ENCODE measurements at places on chromosomes 16 and 17. TPM values are rescaled to one million over a fixed set of nuclear protein-coding genes. Genes with fewer than 3 reads are reported as not detected.

DNA sequence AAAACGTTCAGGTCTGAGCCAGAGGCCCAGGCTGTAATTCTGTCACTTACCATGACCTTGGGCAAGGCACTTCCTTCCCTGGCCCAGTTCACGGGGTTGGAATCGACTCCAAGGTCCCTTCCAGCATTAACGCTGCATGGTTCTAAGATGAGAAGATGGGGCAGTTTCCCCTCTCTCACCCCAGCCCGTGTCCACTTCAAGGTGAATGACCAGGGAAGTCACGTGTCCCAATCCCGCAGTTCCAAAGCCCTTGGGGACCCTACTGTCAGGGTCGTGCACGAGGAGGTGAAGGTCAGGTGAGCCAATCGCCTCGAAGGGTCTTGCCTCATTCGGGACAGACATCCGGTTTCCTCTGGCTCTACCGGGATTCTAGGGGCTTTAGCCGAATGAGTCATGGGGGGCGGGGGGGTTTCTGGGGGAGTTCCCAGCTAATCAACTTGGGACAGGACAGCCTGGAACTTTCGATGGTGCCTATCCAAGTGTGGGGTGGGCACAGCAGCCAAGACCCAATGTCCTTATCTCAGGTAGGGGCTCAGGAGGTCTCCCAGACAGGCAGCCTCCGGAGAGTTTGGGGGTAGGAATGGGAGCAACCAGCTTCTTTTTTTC is 762 bp upstream of the CSF3 start:
- DNase-seq, result no peak

The CPHXL2 gene
- not detected for total RNA-seq

The GINS2 gene
- total RNA-seq, result not detected

The DPEP2 gene
- 2.4 TPM for total RNA-seq

The PRAC1 gene
- total RNA-seq, result not detected

The PIPOX gene
- 1.4 TPM for total RNA-seq

The KRTAP1-5 gene
- total RNA-seq, result 0.22 TPM

The LPO gene
- total RNA-seq, result not detected

GRCh38 chr16:86117235-86117634 is 218.3 kb downstream of the IRF8 start:
- DNase-seq, result peak; percentile 42

The PPL gene
- total RNA-seq, result 493 TPM

- DNase-seq, result no peak
Observed at GRCh38 chr16:6916946-6917345, 415.7 kb upstream of the RBFOX1 start.

DNA sequence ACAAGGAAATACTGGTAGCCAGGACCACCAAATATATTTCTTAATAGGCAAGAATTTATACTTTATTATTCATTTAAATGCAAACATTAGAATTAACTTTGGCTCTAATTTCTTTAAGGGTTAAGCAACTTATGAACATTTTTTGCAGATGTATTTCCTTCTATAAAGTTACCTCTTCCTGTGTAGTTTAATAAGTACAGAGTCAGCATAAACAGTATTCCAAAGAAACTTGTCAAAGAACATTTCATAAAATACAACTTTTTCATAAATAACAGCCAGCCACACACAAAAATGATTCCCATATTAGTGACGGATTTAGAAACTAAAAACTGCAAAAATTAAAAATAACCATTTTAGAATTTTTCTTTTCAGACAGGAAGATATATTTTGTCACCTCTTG is 723.2 kb downstream of the KCNJ2 start:
- no peak for DNase-seq

- DNase-seq, result no peak
Observed at GRCh38 chr16:51996516-51996915, 550.4 kb downstream of the TOX3 start.

The IRX6 gene
- total RNA-seq, result 9.8 TPM

The CNGB1 gene
- total RNA-seq, result not detected

DNA sequence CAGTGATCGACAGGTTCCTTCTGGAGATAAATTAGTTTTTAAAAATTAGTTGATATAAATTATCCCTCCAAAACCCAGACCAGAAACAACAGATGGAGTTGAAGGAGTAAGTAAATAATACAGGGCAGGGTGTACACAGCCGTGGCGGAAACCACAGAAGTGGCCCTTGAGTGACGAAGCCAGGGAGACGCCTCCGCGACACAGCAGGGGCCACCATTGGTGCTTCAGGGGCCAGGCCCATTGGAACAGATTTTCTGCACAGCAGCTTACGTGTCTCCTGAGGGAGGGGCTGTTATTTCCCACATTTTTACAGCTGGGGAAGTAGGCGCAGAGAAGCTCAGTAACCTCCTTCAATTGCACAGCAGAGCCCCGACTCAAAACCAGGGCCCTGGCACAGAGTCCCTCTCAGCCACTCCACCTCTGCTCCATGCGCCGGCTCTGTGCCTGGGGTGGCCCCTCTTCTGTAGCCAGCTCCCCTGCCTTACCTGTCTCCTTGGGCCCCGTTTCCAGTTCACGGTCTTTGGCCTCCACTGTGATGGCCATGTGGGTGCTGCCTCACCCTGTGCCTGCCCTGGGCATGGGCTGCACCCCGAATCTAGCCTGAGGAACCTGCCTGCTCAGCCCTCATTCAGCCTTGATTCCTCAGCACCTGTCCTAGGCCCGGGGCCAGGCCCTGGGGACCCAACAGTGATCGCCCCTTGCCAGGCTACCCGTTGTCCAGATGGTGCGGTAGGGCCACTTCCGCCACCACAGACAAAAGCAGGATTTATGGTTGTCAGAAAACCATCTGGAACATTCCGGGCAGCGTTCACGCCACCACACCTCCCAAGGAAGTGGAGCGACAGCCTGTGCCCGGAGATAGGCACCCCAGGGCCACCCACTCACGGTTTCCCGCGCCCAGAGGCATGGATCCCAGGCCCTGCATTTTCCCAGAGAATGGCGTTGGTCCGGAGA is 128.5 kb upstream of the GSE1 start:
- DNase-seq, result no peak

The CYGB gene
- 11.0 TPM for total RNA-seq

- peak; percentile 97 for DNase-seq
Observed at GRCh38 chr17:75749545-75750389, 15.2 kb downstream of the GALK1 start.

DNA sequence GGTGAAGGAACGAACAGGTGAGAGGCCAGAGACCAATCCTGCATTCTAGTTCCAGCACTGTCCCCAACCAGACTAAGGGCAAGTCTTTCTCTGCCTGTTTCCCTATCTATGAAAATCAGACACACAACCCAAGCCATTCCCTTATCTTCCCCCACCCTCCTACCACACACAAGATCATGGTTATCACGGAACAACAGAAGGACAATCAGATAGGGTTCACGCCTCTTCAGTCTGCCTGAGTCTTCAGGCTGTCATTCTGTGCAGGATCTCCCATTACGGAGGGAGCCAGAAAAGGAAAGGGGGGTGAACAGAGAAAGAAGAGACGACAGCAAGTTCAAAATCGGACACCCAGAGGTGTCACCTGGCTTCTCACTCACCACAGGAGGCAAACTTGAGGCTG is 11.1 kb downstream of the TLE7 start:
- no peak for DNase-seq

DNA sequence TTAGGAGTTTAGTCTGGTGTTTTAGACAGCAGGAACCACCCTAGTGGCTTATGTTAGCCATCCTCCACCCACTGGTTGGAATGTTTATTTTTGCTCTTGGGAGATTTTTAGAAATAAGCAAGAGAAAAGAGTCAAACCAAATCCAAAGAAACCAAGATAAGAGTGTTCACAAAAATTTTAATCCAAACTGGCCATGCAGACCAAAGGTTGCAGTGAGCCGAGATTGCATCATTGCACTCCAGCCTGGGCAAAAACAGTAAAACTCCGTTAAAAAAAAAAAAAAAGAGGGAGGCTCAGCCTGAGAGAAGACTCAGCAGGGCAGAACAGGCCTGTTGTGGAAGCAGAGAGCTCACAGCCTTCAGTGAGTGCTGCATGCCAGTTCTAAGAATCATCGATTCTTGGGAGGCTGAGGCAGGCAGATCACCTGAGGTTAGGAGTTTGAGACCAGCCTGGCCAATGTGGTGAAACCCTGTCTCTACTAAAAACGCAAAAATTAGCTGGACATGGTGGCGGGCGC is 12.2 kb upstream of the C16orf54 start:
- no peak for DNase-seq

GRCh38 chr16:75420987-75421819 is 12.1 kb downstream of the CFDP1 start:
- DNase-seq, result peak; percentile 49

The TNK1 gene
- total RNA-seq, result 25.4 TPM

- DNase-seq, result peak; percentile 90
Observed at GRCh38 chr17:50184611-50185398, 16.6 kb downstream of the COL1A1 start.

- DNase-seq, result no peak
Observed at GRCh38 chr16:10923146-10923649, 19.1 kb downstream of the DEXI start.

The SPNS2 gene
- 74.9 TPM for total RNA-seq

DNA sequence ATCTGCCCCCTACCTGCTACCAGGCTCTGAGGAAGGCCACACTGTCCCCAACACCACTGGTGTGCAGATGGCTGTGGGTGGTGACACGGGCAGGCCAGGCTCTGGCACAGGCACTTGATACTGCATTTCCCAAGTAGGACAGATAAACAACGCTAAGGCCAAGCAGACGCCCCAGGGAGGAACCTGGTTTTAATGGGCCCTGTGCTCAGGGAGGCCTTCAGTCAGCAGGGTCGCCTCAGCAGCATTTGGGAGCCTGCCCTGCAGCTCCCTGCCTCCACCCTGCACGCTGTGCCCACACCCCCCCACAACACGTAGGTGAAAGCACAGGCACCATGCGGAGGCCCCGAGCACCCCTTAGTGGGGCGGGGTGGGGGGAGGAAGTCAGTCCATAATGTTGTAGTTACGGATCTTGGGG is 3.3 kb upstream of the FASN start:
- no peak for DNase-seq

GRCh38 chr17:78903101-78903779 is at the start of gene CEP295NL:
Gene CEP295NL, minus strand, starts transcription at chr17:78903201. Its CDS starts 1,373 bp downstream, at chr17:78901828.
- no peak for DNase-seq

DNA sequence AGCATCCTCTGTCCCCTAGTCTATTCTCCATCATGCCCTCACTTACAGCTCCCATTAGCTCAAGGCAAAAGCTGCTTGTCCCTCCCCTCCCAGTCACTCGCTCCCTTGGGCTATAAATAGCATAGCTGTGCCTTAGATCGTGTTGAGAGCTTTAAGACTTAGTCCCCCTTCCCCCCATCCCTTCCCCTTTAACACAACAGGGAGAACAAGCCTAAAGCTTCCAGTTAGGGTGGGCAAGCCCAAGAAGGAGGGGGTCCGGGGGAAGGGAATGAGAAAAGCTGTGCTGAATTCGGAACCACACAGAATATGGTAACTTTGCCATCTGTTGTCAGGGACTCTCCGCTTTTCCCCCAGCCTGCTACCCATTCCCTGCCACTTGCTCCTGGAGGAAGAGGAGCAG is 4.9 kb upstream of the HIGD1B start:
- DNase-seq, result no peak

DNA sequence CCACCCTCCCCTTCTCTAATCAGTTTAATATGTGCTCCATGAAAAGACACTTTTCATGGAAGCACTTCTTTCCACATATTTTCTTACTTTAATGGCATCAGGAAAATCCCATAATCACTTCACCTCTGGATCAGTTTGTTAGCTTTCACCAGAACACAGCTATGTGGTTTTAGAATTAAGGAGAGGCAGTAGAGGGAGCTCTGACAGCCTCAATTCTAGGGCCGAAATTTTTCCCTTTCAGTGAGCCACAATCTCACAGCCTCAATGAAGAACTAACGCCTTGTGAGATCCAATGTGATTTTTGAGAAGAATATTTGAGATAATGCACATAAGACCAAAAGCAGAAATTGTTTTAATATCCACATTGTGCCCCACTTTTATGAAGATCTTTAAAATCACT is 1494.0 kb upstream of the CDH8 start:
- DNase-seq, result no peak

DNA sequence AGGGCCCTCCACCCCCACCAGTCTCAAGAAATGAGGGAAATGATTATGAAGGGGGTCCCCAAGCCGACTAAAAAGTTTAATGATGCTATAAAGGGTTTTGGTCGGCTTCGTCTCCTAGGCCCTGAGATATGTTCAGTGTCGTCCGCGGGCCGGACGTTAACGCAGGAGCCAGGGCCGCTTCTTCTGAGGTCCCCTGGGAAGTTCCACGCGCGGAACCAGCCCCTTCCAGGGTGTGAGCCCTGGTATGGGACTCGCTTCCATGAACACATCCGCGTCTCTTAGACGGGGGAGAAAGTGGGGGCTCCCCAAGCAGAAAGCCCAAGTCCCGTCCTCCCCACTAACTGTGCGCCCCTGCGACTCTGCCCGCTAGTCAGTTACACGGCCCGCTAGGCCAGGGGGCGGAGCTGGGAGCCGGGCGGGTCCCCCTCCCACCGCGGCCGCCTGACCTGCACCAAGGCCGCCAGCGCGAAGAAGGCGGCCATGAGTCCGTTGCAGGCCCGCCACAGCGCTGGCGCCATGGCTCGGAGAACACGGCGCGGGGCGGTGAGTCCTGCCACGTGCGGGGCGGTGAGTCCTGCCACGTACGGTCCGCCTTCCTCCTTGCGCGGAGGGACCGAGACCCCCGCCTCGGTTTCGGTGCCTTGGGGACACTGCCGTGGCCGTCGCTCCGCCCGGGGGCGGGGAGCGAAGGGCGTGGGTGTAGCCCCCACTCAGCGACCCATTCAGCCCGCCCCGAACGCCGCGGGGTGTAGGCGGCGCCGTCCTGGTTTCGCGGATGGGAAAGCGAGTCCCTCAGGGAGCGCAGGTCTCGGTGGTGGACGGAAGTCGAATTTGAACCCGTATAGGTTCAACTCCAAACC is at the start of gene TMEM220:
TMEM220 (minus strand) TSS at position 690 of the 860 bp plus-strand sequence; CDS start at position 518, 172 bp downstream.
- peak; percentile 72 for DNase-seq

The GNG13 gene
- not detected for total RNA-seq

- DNase-seq, result no peak
Observed at GRCh38 chr17:3845291-3845620, 790 bp downstream of the NCBP3 start.

DNA sequence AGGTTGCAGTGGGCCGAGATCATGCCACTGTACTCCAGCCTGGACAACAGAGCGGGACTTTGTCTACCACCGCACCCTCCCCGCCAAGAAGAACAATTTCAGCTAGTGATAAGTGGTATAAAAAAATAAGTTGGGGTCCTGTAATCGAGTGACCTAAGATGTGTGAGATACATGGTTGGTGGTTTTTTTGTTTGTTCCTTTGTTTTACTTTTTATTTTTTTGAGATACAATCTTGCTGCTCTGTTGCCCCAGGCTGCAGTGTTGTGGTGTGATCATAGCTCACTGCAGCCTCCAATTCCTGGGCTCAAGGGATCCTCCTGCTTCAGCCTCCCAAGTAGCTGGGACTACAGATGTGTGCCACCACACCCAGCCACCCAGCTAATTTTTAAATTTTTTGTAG is 58.7 kb downstream of the PITPNC1 start:
- DNase-seq, result no peak
